ENCODE measurements at places on chromosomes 3 and 15.

DNA sequence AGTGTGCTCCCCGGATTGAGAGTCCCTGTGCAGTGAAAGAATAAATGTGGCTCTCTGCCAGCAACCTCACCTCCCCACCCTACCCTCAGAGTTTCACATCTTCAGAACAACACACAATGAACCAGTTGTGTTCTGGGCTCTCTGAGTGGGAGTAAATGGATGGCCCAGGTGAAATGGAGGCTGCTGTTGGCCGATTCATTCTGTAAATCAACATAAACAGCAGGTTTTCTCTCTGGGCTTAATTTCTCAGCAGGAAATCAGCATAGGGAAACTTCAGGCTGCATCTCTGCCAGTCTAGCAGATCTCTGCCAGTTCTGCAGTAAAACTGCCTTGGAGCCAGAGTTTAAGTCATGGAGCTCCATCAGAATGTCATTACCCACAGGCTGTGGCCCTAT is 54.6 kb upstream of the FURIN start:
- no peak for DNase-seq

DNA sequence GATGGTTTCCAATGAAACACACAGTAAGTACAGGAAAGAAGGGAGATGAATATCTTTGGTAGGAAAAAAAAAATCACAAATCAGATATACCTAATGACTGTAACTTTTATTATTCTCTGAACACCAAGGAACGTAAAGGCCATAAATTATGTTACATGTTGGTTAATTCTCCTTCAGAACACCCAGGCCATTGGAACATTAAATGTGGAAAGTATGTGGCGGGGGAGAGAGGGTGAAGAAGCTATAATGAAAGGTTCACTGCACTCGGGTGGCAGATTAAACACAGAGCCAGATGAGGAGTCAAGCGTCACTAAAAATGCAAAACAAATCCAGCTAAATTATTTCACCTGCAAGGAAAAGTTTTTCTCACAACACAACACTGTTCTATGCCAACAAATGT is 193.8 kb downstream of the FHIT start:
- DNase-seq, result no peak

- DNase-seq, result no peak
Measured at GRCh38 chr3:129617381-129618185, 11.1 kb upstream of the PLXND1 start.

DNA sequence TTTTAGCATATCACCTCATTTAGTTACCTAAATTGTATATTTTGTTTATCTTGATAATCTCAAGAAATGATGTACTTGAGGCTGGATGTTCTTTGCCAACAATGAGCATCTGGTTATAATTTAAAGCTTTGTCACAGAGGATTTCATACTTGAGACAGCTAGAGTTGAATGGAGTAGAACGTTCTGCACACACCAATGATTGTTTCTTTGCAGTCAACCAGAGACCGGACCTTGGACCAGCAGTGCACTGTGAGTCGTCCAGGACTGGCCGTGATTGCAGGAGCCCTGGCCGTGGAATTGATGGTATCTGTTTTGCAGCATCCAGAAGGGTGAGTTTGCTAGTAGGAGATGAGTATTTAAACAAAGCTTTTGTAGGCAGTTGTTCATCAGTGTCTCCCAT is 90.4 kb downstream of the ATG7 start:
- DNase-seq, result no peak

DNA sequence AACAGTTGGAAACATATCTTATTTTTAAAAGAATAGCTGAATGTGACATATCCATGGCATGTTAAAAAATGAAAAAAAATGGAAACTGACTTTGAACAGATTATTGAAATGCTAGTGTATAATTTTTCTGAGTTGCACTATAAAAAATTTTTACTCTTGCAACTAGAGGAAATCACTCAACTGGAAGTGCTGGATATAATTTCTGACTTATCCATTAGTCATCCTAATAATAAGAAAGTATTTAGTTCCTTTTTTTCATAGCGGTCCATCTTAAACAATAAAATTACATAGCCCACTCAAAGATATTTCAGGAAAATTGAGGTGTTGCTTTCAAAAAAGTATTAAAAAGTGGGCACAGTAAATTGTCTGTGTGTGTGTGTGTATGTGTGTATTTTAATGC is 80.7 kb downstream of the MBNL1 start:
- no peak for DNase-seq

- DNase-seq, result no peak
Measured at GRCh38 chr3:192621909-192622308, 105.4 kb downstream of the FGF12 start.

GRCh38 chr3:78986416-78987101 is 781.2 kb downstream of the ROBO1 start:
- no peak for DNase-seq

DNA sequence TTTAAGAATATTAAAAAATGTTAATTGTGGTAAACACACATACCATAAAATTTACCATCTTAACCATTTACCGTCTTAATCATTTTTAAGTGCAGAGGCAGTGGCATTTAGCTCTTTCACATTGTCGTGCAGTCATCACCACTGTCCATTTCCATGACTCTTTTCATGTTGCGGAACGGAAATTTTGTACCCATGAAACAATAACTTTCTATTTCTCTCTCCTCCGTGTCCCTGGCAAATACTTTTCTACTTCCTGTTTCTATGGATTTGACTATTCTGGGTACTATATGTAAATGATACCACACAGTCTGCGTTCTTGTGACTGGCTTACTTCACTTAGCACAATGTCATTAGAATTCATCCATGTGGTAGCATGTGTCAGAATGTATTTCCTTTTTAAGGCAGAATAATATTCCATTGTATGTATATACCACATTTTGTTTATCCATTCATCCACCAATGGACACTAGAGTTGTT is 27.9 kb downstream of the AKAP13 start:
- DNase-seq, result peak; percentile 62

- no peak for DNase-seq
Measured at GRCh38 chr3:101529816-101530685, 17.0 kb upstream of the SENP7 start.

GRCh38 chr15:65723876-65724275 is 68.2 kb downstream of the DENND4A start:
- DNase-seq, result no peak

DNA sequence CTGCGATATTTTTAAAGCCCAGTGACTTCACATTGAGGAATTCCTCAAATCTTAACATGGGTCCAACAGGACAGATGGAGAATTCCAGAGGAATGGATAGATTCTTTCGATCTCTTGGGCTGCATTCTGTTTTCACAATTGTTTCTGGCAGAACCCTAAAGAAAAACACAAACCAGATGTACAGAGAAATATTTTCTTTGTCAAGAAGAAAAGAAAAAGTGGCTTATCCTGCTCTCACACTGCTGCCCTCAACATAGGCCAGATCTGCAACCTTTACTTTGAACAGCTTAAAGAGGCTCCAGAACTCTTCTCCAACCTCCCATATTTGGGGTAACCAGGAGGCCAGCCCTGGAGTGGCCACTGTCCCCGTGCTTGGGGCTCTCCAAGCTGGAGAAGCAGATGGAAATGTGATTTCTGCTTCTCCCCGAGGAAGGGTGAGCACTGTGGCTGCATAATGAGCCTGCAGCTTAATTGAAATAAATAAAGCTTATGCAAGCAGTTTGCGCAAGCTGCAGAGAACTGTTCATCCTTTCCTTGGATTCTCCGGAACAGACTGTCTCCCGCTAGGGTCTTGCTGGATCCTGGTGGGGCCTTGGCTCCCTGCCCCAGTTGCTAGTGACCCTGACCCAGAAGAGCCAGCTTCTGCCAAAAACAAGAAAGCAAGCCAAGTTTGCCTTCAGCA is 453.2 kb upstream of the PROK2 start:
- no peak for DNase-seq

DNA sequence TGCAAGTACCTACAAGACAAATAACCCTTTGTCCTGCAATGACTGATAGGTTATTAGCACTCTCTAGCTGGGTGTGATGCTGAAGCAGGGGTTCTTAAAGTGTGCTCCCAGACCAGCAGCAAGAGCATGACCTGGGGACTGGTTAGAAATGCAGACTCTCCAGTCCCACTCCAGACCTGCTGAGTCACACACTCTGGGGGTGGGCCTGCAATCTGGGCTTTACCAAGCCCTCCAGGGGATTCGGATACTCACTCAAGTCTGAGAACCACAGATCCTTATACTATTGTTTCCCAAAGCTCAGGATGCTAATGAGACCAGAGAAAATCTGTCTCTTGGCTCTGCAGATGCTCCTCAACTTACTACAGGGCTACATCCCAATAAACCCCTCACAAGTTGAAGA is 142.1 kb upstream of the RAD18 start:
- DNase-seq, result no peak

DNA sequence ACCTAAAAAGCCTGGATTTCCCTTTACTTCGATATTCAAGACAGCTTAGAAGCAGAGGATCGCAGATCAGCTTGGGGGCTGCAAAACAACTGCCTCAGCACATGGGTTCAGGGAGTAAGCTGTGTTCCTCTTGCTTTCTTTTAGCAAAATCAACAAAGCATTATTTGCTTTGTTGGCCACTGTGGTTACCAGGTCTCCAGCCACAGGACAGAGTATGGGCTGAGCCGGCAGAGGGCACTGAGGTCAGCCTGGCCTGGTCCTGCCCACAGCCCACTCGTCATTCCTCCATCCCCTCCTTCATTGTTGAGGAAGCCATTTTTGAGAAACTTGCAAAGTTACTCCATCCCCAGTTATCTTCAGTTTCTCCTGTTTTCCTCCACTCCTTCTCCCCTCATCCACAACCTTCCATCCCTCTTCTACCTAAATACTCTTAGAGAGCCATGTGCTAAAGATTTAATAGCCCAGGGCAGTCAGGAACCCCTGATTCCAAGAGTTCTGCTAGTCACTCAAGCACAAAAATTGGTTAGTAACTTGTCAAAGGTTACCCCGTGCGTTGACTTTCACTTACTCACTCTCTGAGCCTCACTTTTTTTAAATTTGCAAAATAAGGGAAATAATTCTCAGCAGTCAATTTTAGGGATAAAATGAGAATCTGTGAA is 60.0 kb upstream of the HES1 start:
- no peak for DNase-seq

GRCh38 chr15:33547876-33548275 is 237.1 kb downstream of the RYR3 start:
- no peak for DNase-seq

- DNase-seq, result no peak
Measured at GRCh38 chr3:194364652-194365434, 4.7 kb downstream of the LRRC15 start.

- DNase-seq, result no peak
Measured at GRCh38 chr3:78497021-78497420, 1270.8 kb downstream of the ROBO1 start.

- no peak for DNase-seq
Measured at GRCh38 chr3:144877356-144877755, 905.7 kb downstream of the DIPK2A start.

- no peak for DNase-seq
Measured at GRCh38 chr15:92809880-92810361, 90.2 kb upstream of the CHD2 start.

- no peak for DNase-seq
Measured at GRCh38 chr3:152587861-152588260, 247.1 kb upstream of the P2RY1 start.

DNA sequence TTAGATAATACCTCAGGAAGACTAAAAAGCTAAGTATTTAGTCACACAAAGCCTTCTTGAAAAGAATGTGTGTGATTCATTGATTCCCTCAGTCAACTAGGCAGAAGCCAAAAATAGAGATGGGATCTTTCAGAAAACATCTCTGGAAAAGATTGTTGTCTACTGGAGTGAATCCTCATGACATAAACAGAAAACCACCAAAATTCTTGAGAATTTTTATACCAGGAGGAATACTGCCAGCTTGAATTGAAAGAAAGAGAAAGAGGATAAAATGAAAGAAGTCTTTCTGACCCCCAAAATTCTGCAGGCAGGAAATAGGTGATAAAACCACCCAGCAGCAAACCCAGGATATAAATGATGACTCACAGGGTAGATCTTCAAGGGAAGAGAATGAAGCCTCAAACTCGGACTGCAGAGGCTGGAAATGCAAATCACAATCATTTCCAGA is 363.1 kb upstream of the PLSCR5 start:
- no peak for DNase-seq

DNA sequence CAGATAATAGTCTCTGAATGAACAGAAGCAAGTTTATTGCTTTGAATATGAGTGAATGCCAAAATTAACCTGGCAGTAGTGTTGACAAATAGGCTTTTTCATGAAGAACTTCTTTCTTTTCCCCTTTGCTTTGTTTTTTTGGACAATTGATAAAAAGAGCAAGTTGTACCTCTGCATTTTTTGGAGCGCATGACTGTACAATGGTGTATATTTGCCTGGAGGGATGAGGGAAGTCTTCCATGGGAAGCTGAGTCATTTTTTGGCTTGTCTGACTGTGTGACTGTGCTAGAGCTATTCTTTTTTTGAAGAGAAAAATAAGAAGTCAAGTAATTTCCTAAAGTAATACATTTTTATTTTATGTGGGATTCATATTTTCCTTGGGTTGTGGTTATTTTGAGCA is 186.9 kb downstream of the KLHL25 start:
- DNase-seq, result no peak

GRCh38 chr15:73826711-73827251 is 46.6 kb upstream of the TBC1D21 start:
- no peak for DNase-seq

- no peak for DNase-seq
Measured at GRCh38 chr3:54294214-54294613, 171.9 kb downstream of the CACNA2D3 start.

DNA sequence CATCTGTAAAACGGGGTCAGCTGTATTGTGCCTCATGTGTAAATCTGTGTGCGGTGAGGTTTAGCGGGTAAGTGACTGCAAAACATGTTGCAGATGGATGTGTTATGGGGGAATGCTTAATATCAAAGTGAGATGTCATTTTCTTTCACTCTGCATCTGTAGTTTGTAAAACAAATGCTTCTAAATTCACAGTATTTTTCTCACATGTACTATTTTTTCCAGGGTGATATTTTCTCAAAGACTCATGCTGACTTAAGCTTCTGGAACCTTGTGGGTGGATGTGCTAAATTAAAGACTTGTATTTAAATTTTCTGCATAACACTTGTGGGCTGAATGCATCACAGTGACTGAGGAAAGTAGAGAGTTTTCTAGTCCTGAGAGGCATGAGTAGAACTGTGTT is 115.2 kb upstream of the TP63 start:
- no peak for DNase-seq

DNA sequence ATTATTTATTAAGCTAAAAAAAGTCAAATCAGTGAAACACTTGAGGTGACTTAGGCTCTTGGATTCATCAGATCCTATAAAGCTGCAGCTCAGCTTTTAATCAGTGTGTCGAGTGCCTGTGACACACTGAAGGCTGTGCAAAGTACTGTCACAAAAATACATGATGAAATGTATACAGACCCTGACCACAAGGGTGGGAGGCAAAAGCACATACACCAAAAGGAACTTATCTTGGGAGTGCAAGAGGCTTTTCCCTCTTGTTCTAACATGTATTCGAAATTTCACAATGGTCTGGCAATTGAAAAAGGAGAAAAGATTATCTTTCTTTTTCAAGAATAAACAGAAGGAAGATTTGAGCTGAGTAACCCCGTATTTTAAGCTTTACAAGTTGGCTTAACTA is 35.9 kb downstream of the VGLL4 start:
- no peak for DNase-seq

Measured in stimulated activated effector memory CD8-positive, alpha-beta T cell treated with anti-CD3 and anti-CD28 coated beads, Interleukin-12 subunit alpha, Interleukin-12 subunit beta, amount 100 ng/mL, for 72 hours (primary cell).